ENCODE measurements at places on chromosomes 11 and 22.

- no peak for DNase-seq
Observed at GRCh38 chr11:19756675-19757475, 44.2 kb downstream of the NAV2 start.

GRCh38 chr22:44423556-44424358 is 74.3 kb downstream of the RTL6 start:
- no peak for DNase-seq

GRCh38 chr22:35564975-35565867 is 24.6 kb downstream of the RASD2 start:
- DNase-seq = no peak

DNA sequence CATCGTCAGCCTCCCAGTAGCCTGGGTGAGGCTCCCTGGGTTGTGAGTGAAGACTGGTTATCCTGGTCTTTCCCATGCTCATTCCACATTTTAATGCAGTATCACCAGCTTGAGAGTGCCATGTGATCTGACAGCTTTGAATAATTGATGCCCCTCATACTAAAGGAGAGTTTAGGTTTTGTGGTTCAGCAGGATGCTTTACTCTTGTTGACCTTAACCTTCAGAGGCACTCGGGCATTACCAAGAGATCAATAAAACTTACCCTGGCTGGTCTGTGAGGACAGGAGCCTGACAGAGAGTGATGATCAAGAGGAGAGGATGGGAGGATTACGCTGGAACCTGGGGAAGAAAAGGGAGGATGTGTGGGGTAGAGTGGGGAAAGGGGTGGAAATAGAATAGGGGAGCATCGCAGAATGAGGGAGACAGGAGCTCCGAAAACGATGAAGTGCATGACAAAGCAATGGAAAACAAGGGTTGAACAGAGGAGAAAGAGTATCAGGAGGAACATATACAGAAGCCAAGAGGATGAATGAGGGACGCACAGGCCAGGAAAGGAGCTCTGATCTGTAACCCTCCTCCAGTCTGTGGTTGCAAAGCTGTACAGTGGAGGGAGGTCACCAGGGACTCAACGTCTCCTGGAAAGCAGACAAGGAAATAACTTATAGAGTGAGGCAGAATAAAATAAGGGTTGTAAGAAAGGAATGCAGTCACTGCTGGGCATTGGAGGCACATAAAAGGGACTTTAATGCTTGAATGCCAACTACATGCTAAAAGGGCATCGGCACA is 594.5 kb downstream of the NTM start:
- no peak for DNase-seq

GRCh38 chr22:41563051-41563711 is 2.4 kb downstream of the CSDC2 start:
- no peak for DNase-seq

Data from stimulated activated CD8-positive, alpha-beta memory T cell treated with anti-CD3 and anti-CD28 coated beads, Interleukin-7, amount 100 ng/mL, for 1 hour (primary cell).